Central memory CD4-positive, alpha-beta T cell (primary cell): ENCODE measurements at places on chromosomes 11 and 22.

DNA sequence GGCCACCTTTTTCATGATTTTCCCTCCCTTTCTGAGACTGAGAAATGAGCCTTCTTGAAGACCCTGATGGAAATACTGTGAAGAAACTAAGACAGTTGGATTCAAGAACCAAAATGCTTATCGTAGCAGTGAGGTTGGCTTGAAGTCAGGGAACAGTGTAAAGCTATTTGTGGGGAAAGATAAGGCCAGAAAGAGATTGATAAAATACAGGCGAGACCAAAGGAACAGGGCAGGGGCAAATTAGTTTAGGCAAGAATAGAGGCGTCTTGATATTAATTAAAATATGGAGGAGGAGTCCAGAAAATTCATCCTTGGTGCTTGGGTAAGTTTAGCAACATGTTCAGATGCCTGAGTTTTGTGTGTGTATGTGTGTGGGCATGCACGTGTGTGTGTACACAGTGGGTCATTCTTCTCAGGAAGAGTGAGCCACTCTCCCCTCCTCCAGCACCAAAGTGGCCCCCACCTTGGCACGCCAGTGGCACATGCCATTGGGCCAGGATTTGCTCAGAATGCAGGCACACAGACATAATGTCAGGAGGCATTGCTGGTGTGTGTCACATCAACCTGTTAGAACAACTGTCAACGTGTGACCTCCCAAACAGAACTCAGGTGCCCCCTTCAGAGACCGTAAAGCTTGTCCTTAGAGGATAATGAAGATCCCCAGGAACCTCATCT, 3.9 kb upstream of the EHF start:
- DNase-seq: no peak

DNA sequence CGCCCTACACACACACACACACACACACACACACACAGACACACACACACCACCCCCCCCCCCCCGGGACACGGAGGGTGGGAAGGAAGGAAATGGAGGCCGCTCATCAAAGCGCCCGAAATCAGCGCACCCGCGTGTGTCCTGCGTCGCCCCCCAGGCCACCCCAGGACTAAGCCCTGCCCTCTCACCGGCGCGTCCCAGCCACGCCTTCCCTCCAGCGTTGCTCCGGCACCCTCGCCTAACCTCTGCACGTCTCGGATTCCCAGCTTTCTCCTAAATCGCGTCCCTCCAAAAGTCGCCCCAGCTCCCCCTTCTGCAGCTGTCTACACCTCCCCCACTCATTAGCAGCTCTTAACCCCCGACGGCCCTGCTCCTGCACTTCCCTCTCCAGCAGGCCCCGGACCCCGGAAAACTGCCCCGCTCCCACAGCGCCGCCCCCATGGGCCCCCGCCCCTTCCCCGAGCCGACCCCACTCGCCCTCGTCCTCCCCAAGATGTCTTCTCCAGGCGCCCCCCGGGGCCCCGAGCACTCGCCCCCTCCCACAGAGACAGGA, 557 bp downstream of the PACSIN2 start:
- DNase-seq: peak; percentile 38

DNA sequence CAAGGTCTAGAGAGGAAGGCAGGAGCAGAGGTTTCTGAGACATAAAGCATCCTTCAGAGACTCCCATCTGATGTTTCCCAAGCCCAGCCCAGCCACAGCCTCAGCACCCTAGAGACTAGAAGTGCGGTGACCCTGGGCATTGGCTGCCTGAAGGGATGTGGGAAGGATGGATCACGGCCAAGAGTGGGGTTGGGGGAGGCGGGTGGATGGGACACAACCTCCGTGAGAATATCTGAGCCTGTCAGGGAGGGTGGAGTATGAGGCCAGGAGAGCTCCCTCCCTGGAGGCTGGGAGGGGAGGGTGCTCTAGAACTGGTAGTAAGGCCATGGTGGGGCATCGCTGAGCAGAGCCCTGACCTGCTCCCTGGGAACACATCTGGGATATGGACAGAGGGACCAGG, 71.4 kb downstream of the CSNK2A3 start:
- no peak for DNase-seq

- peak; percentile 87 for DNase-seq
Measured at GRCh38 chr11:34051349-34052035, at the start of gene CAPRIN1. Gene CAPRIN1 (plus strand): TSS chr11:34051731. CDS start chr11:34052421, 690 bp downstream.

GRCh38 chr11:29446132-29446531, 570.7 kb downstream of the KCNA4 start:
- DNase-seq: no peak

- DNase-seq: no peak
Measured at GRCh38 chr11:111044751-111045406, 200.6 kb upstream of the POU2AF2 start.

DNA sequence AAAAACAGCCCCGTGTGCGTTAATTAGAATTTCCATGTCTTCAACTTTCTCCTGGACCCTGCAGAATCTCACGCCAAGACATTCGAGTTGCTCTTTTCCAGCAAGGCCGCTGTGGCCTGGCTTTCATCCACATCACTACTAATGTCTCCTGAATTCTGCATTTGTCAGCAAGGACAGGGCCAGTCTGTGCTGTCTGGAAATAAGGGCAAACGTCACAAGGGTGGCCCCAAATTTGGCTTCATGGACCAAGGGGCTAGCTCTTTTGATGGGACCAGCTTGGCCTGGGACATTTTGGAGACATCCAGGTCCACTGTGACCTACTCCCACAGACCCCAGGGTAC, 33.4 kb downstream of the KCNQ1OT1 start:
- DNase-seq: no peak

- peak; percentile 81 for DNase-seq
Measured at GRCh38 chr11:64859542-64860414, 15.3 kb upstream of the CDC42BPG start.

GRCh38 chr11:27408246-27408800, 45.3 kb upstream of the CCDC34 start:
- DNase-seq: no peak

DNA sequence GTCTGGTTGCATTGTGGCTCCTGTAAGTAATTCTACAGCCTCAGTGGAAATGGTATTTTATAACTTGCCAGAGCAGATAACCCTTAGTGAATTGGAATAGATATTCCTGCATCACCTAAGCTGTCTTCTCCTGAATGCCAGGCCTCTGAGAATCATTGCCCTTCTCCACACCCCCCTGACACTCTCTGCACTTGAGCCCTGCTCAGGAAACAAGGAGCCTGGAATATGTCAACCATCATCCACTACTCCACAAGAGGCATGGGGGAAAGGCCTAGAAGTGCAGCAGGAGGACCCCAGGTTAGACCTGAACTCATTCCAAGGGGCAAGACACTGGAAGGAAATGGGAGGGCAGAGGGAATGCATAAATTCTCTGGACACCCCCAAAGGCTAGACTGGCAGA, 72.4 kb downstream of the DSCAML1 start:
- DNase-seq: no peak

DNA sequence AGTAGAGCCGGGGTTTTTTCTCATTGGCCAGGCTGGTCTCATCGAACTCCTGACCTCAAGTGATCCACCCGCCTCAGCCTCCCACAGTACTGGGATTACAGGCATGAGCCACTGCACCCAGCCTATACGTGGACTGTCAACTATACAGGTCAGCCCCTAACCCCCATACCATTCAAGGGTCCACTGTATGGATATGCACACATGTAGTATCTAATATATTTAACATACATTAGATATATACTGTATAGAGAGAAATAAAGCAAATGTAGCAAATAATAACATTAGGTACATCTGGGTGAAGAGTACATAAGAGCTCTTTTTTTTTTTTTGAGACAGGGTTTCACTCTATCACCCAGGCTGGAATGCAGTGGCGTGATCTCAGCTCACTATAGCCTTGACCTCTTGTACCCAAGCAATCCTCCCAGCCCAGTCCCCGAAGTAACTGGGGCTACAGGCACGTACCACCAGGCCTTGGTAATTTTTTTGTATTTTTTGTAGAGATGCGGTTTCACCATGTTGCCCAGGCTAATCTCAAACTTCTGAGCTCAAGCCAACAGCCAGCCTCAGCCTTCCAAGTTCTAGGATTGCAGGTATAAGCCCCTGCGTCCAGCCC, 1.5 kb upstream of the ATP5MGL start:
- DNase-seq: no peak

GRCh38 chr11:119592642-119593041, 136.4 kb downstream of the NECTIN1 start:
- no peak for DNase-seq

DNA sequence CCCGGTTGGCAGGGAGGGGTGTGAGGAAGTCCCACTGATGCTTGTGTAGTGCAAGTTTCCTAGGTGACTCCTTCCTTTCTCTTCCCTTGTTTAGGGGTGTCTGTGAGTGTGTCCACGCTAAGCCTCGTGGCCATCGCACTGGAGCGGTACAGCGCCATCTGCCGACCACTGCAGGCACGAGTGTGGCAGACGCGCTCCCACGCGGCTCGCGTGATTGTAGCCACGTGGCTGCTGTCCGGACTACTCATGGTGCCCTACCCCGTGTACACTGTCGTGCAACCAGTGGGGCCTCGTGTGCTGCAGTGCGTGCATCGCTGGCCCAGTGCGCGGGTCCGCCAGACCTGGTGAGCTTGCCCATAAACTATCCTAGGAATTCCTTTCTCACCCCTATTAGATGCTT, 10.4 kb downstream of the CCKBR start:
- no peak for DNase-seq

GRCh38 chr22:43995798-43996169, 28.3 kb upstream of the PARVB start:
- no peak for DNase-seq
